ENCODE measurements at places on chromosomes 3 and 15. TPM values are rescaled to one million over a fixed set of nuclear protein-coding genes. Genes with fewer than 3 reads are reported as not detected.

- H3K4me1 ChIP-seq: no peaks in the 10 kb centered on the region
- DNase-seq: no peak
- H3K36me3 ChIP-seq: no peaks in the 10 kb centered on the region
- H3K27ac ChIP-seq: no peak overlapping the region
- no peaks in the 10 kb centered on the region for H3K27me3 ChIP-seq
- no peak overlapping the region for H3K4me3 ChIP-seq
These were observed 56.1 kb downstream of the SLCO3A1 start for GRCh38 chr15:91909574-91909973.

DNA sequence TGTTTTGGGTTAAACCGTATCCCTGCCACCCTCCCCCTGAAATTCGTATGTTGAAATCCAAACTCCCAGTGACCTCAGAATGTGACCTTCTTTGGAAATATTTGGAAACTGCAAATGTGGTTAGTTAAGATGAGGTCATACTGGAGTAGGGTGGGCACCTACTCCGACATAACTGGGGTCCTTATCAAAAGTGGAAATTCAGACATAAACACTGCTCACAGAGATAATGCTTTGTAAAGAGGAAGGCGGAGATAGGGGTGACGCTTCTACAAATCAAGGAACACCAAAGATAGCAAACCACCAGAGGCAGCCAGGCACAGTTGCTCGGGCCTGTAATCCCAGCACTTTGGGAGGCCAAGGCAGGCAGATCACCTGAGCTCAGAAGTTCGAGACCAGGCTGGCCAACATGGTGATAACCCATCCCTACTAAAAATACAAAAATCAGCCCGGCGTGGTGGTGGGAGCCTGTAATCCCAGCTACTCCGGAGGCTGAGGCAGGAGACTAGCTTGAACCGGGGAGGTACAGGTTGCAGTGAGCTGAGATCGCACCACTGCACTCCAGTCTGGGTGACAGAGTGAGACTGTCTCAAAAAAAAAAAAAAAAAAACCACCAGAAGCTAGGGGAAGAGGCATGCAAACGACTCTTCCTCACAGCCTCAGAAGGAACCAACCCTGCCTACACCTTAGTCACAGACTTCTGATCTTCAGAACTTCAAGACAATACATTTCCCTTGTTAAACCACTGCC is 51.1 kb upstream of the CHD2 start:
- no peak overlapping the region for H3K4me3 ChIP-seq
- H3K27me3 ChIP-seq: no peaks in the 10 kb centered on the region
- H3K36me3 ChIP-seq: no peaks in the 10 kb centered on the region
- no peak overlapping the region for H3K27ac ChIP-seq
- no peak for DNase-seq
- H3K4me1 ChIP-seq: no peaks in the 10 kb centered on the region

GRCh38 chr3:104137116-104137515 is 1229.6 kb upstream of the ALCAM start:
- no peaks in the 10 kb centered on the region for H3K4me1 ChIP-seq
- H3K27me3 ChIP-seq: no peaks in the 10 kb centered on the region
- no peak for DNase-seq
- H3K36me3 ChIP-seq: no peaks in the 10 kb centered on the region
- no peak overlapping the region for H3K27ac ChIP-seq
- H3K4me3 ChIP-seq: no peak overlapping the region

DNA sequence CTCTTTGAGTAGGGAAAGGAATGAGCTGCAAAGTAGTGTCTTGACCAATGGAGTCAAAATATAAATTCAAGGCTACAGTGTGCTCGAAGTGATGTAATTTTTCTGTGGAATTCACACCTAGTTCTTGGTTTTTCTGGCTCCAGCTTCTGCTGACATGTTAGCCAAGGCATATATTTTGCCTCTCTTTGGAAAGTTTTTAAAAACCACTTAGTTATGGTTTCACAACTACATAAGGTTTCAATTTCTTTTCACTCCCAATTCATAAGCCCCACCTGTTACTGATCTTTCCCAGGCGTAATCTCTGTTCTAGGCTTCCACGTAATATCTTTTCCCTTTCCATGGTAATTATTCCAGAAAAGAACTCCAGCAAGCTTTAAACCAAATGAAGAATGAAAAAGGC is 46.9 kb downstream of the GADL1 start:
- no peaks in the 10 kb centered on the region for H3K27me3 ChIP-seq
- H3K27ac ChIP-seq: no peak overlapping the region
- DNase-seq: no peak
- no peak overlapping the region for H3K4me3 ChIP-seq
- no peaks in the 10 kb centered on the region for H3K4me1 ChIP-seq

DNA sequence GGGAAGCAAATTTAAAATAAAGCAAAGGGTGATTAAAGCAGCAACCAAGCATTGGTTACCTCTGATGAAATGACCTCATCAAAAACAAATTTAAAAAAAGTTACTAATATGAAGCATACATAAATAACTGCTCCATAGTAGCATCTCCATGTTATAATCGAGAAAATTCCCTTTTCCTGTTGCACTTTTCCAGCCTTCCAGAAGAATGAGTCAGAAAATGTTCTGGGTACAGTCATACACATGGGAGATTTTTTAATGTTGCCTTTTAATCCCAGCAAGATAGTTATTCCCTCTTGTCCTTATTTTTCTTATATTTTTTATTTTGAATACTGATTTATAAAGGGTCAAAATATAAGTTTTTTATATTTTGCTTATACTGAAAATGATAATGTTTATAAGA is 2.6 kb upstream of the TMCO5A start:
- no peaks in the 10 kb centered on the region for H3K36me3 ChIP-seq
- no peak overlapping the region for H3K27ac ChIP-seq
- no peak for DNase-seq
- H3K4me1 ChIP-seq: no peaks in the 10 kb centered on the region
- peaks cover 2% of the 10 kb centered on the region for H3K27me3 ChIP-seq

DNA sequence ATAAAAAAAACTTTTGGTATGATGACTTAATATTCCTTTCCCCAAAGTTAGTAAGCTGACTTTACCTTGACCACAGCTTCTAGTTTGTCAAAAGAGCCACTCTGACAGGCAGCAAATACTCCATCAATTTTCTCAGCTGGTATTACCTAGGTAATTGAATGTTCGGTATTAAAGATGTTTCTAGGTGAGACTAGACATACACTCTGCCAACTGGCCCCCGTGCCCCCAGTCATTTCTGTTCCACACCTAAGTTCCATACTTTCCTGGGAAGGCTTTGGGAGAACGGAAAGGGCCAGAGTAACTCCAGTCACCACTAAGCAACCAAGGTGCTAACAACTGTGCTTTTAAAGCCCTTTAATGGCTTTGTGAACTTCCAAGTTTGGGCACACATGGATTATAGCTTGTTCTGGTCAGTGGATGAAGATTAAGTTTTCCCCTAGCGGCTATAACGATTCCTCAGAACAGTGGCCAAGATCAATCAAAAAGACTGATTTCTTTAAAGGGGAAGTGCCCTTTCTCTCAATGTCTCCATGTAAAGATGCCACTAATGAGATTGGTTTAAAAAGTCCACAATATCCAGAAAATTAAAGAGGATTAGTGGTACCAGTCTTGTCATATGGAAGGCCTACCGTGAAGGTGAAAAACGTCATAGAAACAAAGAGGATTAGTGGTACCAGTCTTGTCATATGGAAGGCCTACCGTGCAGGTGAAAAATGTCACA is 7.0 kb downstream of the EIF4A2 start:
- no peaks in the 10 kb centered on the region for H3K27me3 ChIP-seq
- DNase-seq: no peak
- no peak overlapping the region for H3K27ac ChIP-seq
- peaks cover 8% of the 10 kb centered on the region for H3K4me1 ChIP-seq
- H3K36me3 ChIP-seq: peaks cover 10% of the 10 kb centered on the region

DNA sequence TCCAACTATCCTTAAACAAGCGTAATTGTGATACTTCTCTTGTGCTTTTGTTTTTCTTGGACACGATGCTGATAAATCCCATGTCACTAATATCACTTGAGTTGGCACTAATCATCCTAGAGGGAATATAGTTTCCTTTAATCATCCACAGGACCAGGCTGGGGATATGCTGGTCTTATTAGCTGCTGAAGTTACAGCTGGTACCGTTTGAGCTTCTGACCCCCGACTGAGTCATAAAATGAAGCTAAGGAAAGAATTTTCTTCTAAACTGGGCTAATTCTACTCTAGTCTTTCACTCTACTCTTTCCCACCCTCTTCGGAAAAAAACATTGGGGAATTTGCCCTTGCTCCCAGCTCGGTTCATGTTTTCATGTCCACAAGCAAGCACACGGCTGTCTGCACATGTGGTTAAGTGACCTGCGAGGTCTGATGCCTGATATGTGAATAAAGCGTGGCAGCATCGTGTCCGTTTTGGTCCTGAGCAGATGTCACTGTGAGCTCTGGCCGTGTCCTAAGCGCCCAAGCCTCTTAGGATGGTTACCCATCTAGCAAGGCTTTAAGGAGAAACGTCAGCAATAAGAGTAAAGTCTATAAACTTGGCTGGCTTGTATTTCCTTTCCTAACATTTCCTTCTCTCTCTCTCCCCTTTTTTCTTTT is 223.7 kb downstream of the ITPR1 start:
- H3K4me1 ChIP-seq: peaks cover 2% of the 10 kb centered on the region
- no peak overlapping the region for H3K27ac ChIP-seq
- H3K27me3 ChIP-seq: no peaks in the 10 kb centered on the region

GRCh38 chr3:32435911-32436815 is 44.5 kb downstream of the CMTM7 start:
- no peaks in the 10 kb centered on the region for H3K27me3 ChIP-seq
- DNase-seq: no peak
- H3K4me3 ChIP-seq: no peak overlapping the region

DNA sequence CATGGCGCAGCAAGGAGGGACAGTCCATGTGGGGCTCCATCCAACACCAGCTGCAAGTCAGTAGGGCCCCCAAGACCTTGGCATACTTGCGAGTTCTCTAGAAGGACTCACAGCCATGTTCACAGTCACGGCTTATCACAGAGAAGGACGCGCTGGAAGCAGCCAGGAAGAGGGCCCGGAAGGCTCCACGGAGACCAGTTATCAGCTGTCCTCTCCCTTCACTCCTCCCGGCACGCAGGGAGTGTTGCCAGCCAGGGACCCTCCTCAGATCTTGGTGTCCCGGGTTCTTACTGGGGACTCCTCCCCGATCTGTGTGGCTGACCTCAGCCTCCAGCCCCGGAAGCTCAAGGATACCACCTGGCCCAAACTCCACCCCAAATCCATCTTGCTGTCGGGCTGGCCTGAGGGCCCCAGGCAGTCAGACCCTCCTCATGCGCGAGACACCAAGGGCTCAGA is 68.0 kb downstream of the SLTM start:
- no peak overlapping the region for H3K27ac ChIP-seq
- DNase-seq: no peak
- no peaks in the 10 kb centered on the region for H3K4me1 ChIP-seq
- H3K27me3 ChIP-seq: no peaks in the 10 kb centered on the region

DNA sequence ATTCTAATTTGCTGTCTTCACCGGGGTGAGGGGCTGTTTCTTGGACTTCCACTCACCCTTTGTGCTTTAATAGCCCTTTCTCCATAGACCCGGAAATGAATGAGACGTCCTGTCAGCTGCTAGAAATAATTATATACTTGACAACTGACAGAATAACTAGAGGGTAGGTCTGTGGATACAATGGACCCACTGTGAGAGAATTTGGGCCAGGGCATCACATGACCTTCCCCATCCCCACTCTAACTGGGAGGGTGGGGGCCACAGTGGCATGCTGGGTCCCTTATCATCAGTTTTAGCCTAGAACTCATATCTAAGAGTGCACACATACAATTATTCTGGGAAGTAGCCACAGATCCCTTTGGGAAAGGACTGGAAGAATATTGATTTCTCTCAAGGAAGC is 25.9 kb upstream of the MINAR1 start:
- no peaks in the 10 kb centered on the region for H3K27me3 ChIP-seq
- no peak for DNase-seq
- no peak overlapping the region for H3K27ac ChIP-seq
- no peak overlapping the region for H3K4me3 ChIP-seq
- H3K36me3 ChIP-seq: no peaks in the 10 kb centered on the region

GRCh38 chr15:66232267-66232625 is 21.3 kb downstream of the MEGF11 start:
- no peak for DNase-seq
- no peak overlapping the region for H3K4me3 ChIP-seq
- no peaks in the 10 kb centered on the region for H3K27me3 ChIP-seq
- H3K4me1 ChIP-seq: no peaks in the 10 kb centered on the region
- H3K36me3 ChIP-seq: no peaks in the 10 kb centered on the region

- no peak overlapping the region for H3K4me3 ChIP-seq
- peaks cover 1% of the 10 kb centered on the region for H3K4me1 ChIP-seq
- no peaks in the 10 kb centered on the region for H3K27me3 ChIP-seq
- H3K36me3 ChIP-seq: no peaks in the 10 kb centered on the region
- DNase-seq: no peak
These were observed 126.3 kb upstream of the CRBN start for GRCh38 chr3:3305841-3306240.

DNA sequence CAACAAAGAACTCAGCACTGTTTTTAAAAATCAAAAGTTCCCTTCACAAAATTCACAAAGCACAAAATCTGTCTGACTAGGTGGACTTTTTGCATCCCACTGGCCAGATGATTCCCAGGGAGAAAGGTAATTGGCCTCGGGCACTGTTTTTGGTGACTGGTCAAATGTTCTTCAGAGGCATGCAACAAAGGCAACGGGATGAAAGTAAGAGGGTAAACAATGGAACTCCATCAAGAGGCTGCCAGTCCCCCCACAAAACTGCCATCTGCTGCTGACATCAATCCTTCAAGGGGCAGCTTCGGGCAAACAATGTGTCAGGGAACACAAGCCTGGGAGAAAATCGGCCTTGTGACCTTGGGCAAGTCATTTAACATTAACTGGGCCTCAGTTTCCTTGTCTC is 3.3 kb downstream of the SRGAP3 start:
- H3K4me3 ChIP-seq: no peak overlapping the region
- no peak for DNase-seq
- no peaks in the 10 kb centered on the region for H3K27me3 ChIP-seq

GRCh38 chr3:67461667-67462142 is 192.7 kb downstream of the SUCLG2 start:
- no peaks in the 10 kb centered on the region for H3K27me3 ChIP-seq
- no peaks in the 10 kb centered on the region for H3K36me3 ChIP-seq
- no peak overlapping the region for H3K4me3 ChIP-seq
- no peak overlapping the region for H3K27ac ChIP-seq
- H3K4me1 ChIP-seq: no peaks in the 10 kb centered on the region

PSTPIP1 gene
- 14.1 TPM for total RNA-seq

LRRFIP2 gene
- total RNA-seq: 96.9 TPM

PDIA5 gene
- 50.4 TPM for total RNA-seq

ZNF501 gene
- 4.6 TPM for total RNA-seq

HOMER2 gene
- total RNA-seq: 7.1 TPM

CSPG5 gene
- 7.0 TPM for total RNA-seq

HYAL1 gene
- 6.9 TPM for total RNA-seq

CADM2 gene
- total RNA-seq: 1.8 TPM

LRRC31 gene
- total RNA-seq: not detected

ERICH6 gene
- total RNA-seq: not detected

BCL2A1 gene
- 7.8 TPM for total RNA-seq

CD200R1 gene
- 6.5 TPM for total RNA-seq
